ENCODE measurements at places on chromosomes 5 and 9.

GRCh38 chr5:10192309-10192708 is 57.4 kb downstream of the ATPSCKMT start:
- no peak for DNase-seq

DNA sequence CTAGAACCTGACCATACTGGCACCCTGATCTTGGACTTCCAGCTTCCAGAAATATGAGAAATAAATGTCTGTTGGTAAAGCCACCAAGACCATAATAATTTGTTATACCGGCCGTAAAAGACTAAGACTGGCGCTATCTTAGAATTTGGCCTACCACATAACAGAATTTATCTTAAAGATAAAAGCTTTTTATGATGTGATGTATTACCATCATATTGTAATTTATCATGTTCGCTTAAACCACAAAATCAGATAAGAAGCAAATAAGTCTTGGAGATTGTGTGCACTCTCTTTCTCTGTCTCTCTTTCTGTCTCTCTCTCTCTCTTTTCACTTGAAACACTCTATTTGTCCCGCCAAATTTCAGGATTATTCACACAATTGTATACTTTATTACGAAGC is 35.6 kb downstream of the FST start:
- DNase-seq = no peak

- no peak for DNase-seq
Measured at GRCh38 chr9:11933926-11934325, 759.3 kb upstream of the TYRP1 start.

DNA sequence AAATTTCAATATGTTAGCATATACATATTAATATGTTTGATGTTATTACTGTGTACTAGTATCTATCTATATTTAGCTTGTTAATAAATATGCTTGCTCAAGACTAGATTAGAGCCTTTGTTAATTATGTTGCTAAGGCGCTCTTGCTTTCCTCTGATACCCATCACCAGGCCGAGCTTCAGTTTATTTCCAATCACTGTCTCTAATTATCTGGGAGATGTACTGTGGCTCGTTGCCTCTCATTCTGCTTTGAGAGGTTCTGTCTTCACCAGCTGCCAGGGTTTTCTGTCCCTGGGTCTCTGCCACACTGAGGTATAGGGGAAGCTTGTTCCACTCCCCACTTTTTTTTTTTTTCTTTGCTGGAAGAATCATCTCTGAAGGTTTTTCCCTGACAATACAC is 21.0 kb upstream of the TAF11L2 start:
- no peak for DNase-seq

GRCh38 chr5:59745415-59745863 is 148.1 kb downstream of the PDE4D start:
- DNase-seq = no peak

Measured in GM10248 (cell line).